ENCODE measurements at places on chromosomes 1 and 21.

GRCh38 chr1:71053146-71053545 lies 5.5 kb upstream of the PTGER3 start:
- no peaks in the 10 kb centered on the region for H3K36me3 ChIP-seq
- no peak overlapping the region for H3K27ac ChIP-seq
- no peak overlapping the region for H3K4me3 ChIP-seq
- no peaks in the 10 kb centered on the region for H3K27me3 ChIP-seq
- no peaks in the 10 kb centered on the region for H3K4me1 ChIP-seq

GRCh38 chr1:15027515-15027986 lies 126.0 kb upstream of the TMEM51 start:
- H3K27ac ChIP-seq, result peak overlapping the region; percentile 31
- H3K27me3 ChIP-seq, result no peaks in the 10 kb centered on the region
- peaks cover 22% of the 10 kb centered on the region for H3K4me1 ChIP-seq
- no peak overlapping the region for H3K4me3 ChIP-seq
- peak; percentile 60 for DNase-seq

DNA sequence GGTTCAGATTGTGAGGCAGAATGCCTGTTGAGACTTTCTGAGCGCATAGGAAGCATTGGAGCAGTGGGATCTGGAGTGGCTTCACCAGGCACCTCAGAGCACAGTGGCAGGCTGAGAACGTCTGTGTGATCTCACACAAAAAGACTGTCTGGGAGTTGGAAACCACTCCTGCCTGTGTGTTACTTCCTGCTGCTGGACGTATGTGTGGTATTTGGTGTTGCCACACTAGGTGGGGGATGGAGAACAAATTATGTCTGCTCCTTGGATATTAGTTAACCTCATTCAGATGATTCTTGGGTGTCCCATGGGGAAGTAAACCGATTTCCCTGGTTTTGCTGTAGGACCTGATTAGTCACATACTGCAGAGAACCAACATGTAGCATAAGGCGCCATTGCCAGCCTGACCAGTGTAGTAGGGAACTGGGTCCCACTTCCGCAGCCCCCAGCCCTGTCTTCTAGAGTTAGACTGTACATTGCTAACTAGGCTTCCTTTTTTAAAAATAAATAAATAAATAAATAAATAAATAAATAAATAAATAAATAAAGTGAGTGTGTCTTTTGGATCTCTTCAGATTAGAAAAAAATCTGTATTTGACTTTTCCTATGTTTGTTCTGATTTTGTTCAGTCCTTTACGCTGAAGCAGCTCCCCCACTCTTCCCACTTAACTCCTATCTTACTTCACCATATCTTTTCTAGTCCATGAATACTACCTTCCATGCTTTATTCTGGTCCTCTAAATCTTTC lies 26.9 kb downstream of the UCK2 start:
- H3K27ac ChIP-seq, result no peak overlapping the region
- DNase-seq, result no peak
- H3K4me1 ChIP-seq, result no peaks in the 10 kb centered on the region
- H3K27me3 ChIP-seq, result no peaks in the 10 kb centered on the region
- H3K36me3 ChIP-seq, result no peaks in the 10 kb centered on the region

GRCh38 chr1:116290085-116290705 lies 82.8 kb upstream of the ATP1A1 start:
- H3K4me3 ChIP-seq, result no peak overlapping the region
- H3K27ac ChIP-seq, result no peak overlapping the region
- no peaks in the 10 kb centered on the region for H3K4me1 ChIP-seq

- peaks cover 53% of the 10 kb centered on the region for H3K36me3 ChIP-seq
- H3K4me1 ChIP-seq, result peaks cover 3% of the 10 kb centered on the region
- no peak overlapping the region for H3K4me3 ChIP-seq
- no peak for DNase-seq
- no peaks in the 10 kb centered on the region for H3K27me3 ChIP-seq
These were observed 9.9 kb downstream of the UTP25 start for GRCh38 chr1:209837671-209838070.

DNA sequence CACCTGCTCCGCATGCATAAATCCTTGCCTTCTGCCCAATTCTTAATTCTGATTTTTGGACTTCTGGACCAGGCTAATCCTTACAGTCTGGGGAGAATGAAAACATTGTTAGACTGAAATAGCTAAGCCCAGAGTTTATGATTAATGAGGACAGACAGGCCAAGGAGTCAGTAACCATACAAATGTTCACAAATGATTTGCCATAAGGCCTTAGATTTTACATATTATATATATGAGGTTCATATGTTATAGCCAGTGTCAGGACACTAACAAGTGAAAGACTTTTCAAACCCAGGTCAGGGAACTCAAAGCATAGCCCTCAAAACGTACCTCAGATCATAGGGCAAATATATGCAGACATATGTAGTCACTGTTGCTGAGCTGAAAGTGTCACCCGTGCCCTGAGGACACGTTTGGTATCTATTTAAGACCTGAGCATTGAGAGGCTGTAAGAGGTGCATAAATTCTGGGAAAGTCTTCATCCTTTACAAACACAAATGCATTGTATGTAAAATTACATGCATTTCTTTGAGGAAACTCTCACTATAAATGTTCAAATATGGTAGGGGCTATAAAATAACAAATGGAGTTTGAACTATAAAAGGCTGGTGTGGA lies 45.3 kb upstream of the FBXO28 start:
- H3K27me3 ChIP-seq, result peaks cover 4% of the 10 kb centered on the region
- H3K27ac ChIP-seq, result no peak overlapping the region
- H3K4me1 ChIP-seq, result no peaks in the 10 kb centered on the region
- no peak for DNase-seq
- no peak overlapping the region for H3K4me3 ChIP-seq

GRCh38 chr1:218429301-218429700 lies 84.2 kb downstream of the TGFB2 start:
- no peak overlapping the region for H3K4me3 ChIP-seq
- H3K36me3 ChIP-seq, result no peaks in the 10 kb centered on the region
- no peak for DNase-seq
- no peak overlapping the region for H3K27ac ChIP-seq
- H3K27me3 ChIP-seq, result no peaks in the 10 kb centered on the region

- peaks cover 7% of the 10 kb centered on the region for H3K4me1 ChIP-seq
- H3K27ac ChIP-seq, result no peak within 1 kb of the TSS
- H3K27me3 ChIP-seq, result no peaks in the 10 kb centered on the region
- H3K36me3 ChIP-seq, result no peaks in the 10 kb centered on the region
These were observed at the start of gene RNF223 for GRCh38 chr1:1073743-1074587. RNF223 (minus strand) TSS chr1:1074306; CDS start chr1:1072566, 1,740 bp downstream.

DNA sequence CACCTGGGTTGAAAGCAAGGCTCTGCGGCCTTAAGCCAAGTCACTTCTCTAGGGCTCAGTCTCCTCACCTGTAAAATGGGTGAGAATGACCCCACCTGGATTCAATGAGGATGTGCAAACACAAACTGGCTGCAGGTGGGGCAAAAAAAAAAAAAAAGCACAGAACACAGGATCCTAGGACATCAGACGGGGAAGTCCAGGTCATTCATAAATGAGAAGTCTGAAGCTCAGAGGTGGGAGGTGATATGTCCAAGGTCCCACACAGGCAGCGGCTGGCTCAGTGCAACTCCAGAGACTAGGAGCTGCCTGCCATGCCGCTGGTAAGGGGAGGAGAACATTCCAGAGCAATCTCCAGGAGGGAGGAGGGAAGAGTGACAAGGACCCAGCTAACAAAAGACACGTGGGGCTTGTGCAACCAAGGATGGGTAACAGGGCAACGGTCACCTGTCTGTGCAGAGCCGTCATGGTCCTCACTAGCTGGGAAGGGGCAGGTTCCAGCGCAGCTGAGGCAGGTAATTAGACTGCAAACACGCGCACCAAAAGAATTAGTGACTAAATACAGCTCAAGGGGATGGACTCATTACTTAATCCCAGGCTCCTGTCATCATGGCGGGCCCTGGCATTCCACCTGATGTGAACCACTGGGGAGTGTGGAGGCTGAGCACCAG lies 19.5 kb downstream of the IFFO2 start:
- no peak overlapping the region for H3K4me3 ChIP-seq
- H3K27me3 ChIP-seq, result no peaks in the 10 kb centered on the region
- H3K27ac ChIP-seq, result no peak overlapping the region
- peaks cover 51% of the 10 kb centered on the region for H3K4me1 ChIP-seq
- no peak for DNase-seq
- no peaks in the 10 kb centered on the region for H3K36me3 ChIP-seq

DNA sequence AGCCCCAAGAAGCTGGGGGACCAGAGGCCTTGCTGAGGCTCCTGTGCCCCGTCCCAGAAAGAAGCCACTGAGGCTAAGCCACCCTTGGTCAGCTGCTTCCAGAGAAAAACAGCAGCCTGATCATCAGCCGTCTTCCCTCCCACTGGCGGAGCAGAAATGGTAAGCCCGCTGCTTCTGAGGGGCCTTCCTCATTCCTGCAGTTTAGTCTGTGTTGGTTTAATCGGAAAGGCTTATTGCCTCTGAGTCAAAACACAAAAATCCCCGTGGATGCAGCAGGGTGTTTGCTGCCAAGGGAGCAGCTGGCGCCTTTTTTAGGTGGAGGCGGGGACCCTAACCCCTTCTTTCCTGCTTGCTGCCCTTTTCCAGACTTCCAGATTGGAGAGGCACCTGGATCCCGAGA lies 33.9 kb downstream of the SPSB1 start:
- H3K27ac ChIP-seq, result peak overlapping the region; percentile 89
- H3K36me3 ChIP-seq, result no peaks in the 10 kb centered on the region
- no peaks in the 10 kb centered on the region for H3K27me3 ChIP-seq
- no peak for DNase-seq
